Transverse colon (tissue), 4 donors: ENCODE measurements at places on chromosomes 13 and 19. TPM values are rescaled to one million over a fixed set of nuclear protein-coding genes. Genes with fewer than 3 reads are reported as not detected.

- DNase-seq = no peak
- no peaks in the 10 kb centered on the region for H3K27me3 ChIP-seq
- H3K4me1 ChIP-seq = no peaks in the 10 kb centered on the region
Measured at GRCh38 chr13:31722673-31723072, 16.7 kb upstream of the RXFP2 start.

- H3K4me3 ChIP-seq = no peak overlapping the region
- no peaks in the 10 kb centered on the region for H3K36me3 ChIP-seq
- no peaks in the 10 kb centered on the region for H3K27me3 ChIP-seq
- no peaks in the 10 kb centered on the region for H3K4me1 ChIP-seq
- DNase-seq = no peak
- H3K27ac ChIP-seq = no peak overlapping the region
Measured at GRCh38 chr13:65844266-65844841, 1385.8 kb downstream of the PCDH9 start.

GRCh38 chr19:48117515-48118130 is 7.0 kb upstream of the PLA2G4C start:
- no peak for DNase-seq
- H3K4me3 ChIP-seq = no peak overlapping the region
- H3K27ac ChIP-seq = no peak overlapping the region
- H3K36me3 ChIP-seq = no peaks in the 10 kb centered on the region
- H3K4me1 ChIP-seq = no peaks in the 10 kb centered on the region
- no peaks in the 10 kb centered on the region for H3K27me3 ChIP-seq

DNA sequence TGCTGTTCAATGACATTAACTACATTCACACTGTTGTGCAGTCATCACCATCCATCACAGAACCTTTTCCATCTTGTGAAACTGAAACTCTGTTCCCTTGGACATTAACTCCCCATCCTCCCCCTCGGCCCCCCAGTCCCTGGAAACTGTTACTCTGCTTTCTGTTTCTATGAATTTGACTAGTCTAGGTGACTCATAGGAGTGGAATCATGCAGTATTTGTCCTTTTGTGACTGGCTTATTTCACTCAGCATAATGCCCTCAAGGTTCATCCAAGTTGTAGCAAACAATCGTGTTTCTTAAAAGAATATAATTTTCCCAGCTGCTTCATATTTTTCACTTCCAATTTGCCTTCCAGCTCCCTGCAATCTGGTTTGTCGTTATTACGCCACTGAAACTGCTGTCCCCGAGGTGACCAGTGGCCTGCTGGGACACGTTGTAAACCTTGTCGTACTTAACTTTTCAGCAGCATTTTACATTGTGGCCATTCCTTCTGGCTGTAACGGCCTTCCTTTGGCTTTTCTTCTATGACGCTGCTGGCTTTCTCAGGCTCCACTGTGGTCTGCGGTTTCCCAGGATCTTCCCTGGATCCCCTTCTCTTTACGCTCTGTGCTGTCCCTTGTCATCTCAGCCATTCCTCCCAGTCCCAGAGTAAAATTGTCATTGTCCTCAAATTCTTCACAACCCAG is 74.0 kb downstream of the DHRS12 start:
- peaks cover 27% of the 10 kb centered on the region for H3K4me1 ChIP-seq
- H3K27me3 ChIP-seq = no peaks in the 10 kb centered on the region
- no peaks in the 10 kb centered on the region for H3K36me3 ChIP-seq
- H3K4me3 ChIP-seq = no peak overlapping the region
- H3K27ac ChIP-seq = peak overlapping the region; percentile 71

Gene PVR
- 34.8 TPM for total RNA-seq

Gene COL4A2
- 80.2 TPM for total RNA-seq

Gene TMIGD2
- total RNA-seq = 3.8 TPM
